ENCODE measurements at places on chromosomes 11 and 22.

GRCh38 chr22:43094085-43094484 is 4.9 kb upstream of the TTLL1 start:
- no peak for DNase-seq

DNA sequence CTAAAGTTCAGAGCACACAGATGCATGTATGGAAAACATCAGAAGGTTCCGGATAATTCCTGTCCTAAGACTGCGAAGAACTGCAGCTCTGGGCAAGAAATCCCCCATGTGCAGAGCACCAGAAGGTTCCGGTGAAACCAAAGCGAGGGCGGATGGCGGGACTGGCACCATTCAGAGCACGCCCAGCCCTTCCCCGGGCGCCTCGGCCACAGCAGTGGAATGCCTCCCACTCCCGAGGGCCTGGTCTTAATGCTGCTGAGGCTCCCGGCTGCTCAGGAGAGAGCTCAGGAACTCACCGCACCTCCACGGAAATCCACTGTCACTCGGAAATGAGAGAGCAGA is 43.1 kb downstream of the BRD1 start:
- no peak for DNase-seq

DNA sequence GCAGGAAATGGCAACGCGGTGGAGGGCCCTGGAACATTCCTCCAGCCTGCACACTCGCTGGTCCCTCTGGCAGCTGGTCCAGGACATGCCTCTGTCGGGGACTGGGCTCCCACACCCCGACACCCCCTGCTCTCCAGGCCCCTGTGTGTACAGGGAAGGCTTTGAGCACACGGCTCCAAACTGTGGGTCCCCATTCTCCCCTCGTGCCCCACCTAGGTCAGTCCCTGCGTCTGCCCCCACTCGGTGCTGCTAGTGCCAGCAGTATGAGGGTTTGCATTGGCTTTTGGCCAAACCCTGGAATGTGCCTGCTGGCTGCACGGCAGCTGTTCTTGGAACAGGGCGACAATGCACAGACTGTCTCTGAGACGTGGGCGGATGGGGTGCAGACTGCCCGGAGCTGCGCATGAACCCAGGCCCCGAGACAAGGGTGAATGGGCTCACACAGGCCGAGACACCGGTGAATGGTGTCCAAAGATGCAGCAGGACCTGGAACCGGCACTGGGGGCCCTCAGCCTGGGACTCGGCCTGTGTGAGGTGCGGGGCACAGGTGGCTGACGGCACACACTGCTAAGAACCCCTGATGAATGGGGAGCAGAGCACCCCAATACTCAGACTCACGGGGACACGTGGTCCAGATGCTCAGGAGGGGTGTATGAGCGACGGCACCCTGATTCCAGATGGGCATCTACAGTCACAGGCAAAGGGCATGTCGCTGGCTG is 7.5 kb upstream of the SYT8 start:
- DNase-seq, result no peak

DNA sequence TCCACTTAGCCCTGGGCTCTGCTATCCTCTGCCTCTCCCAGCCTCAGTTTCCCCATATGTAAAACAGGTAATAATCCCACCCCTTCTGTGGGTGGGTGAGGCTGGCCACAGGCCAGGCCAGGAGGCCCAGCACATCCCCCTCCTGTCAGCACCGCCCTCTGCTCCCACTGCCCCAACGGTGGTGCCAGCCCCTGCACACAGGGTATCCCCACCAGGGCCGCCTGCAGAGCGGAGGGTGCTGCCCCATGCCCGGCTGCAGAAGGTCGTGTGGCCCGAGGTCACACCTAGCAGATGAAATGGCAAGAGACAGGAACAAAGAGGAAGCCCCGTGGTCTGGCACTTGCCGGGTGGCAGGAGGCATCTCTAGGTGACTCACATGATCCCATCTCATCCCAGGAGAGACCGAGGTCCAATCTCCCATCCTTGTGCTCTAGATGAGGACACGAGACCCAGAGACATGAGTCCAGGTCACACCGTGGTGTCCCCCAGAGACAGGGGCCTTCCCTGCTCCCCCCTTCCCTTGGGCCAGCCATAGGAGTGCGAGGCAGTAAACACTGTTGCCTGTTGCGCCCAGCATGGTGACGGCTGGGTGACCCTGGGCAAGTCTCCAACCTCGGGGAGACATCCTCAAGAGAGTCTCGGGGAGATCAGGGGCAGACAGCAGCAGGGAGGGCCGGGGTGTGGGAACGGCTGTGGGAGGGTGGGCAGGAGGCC is 27.2 kb upstream of the PPARA start:
- DNase-seq, result no peak

DNA sequence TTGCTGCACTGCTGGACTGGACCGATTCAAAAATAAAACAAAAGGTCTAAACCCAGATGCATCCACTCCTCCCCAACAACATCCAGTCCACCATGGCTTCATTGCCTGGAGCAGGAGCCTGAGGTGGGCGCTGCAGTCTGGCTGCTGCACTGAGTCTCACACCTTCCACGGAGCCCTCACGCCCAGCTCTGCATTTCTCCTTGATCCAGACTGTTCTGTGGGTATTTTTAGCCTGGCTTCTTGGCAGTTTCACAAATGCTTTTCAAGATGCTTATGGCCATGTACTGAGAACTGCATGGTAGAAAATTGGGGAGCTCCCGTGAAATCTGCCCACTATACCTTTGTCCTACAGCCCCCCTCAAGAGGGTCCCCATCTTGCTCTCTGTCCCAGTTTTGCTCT is 53.3 kb upstream of the JAM3 start:
- DNase-seq, result no peak

- no peak for DNase-seq
These were observed 38.6 kb upstream of the PANX2 start for GRCh38 chr22:50131894-50132293.

- no peak for DNase-seq
These were observed 31.4 kb downstream of the KCNC1 start for GRCh38 chr11:17766073-17766359.

- DNase-seq, result no peak
These were observed at the start of gene TBX10 for GRCh38 chr11:67639438-67639859. Gene TBX10 (minus strand): TSS chr11:67639763. CDS start chr11:67639472, 291 bp downstream.

DNA sequence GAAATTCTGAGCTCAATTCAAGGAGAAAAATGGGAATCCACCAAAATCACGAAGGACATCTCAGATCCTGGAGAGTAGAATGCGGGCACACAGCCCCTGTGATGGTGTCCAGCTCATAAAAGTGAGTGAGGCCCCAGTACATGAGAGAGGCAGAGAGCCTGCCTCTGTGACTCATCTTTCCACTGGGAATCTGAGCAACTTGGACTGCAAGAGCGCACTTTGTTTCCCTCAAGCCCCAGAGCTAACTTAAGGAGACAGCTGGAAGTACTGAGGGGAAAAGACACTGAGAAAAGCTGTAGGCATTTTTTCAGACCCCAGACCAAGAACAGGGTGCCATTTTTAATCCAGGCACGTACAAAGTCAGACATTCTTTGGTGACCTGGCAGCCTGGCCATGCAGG is 273.7 kb downstream of the C11orf87 start:
- no peak for DNase-seq

DNA sequence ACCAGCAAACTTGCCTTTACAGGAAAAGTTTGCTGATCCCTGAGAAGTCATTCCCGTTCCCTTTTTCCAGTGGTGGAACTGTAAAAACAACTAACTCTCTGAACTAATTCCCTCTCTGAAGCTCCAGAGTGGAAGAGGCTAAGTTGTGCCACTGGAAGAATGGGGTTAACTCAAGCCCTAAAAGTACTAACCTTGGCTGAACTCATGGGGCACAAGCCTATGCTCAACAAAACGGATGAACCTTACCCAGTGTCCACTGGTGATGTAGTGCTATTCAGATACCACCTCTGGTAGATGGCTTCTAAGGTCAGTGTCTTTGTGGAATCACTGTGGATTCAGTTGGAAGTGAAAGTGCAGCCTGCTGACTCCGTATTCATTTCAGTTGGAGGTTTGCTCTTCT is 59.9 kb upstream of the GNAZ start:
- DNase-seq, result no peak

DNA sequence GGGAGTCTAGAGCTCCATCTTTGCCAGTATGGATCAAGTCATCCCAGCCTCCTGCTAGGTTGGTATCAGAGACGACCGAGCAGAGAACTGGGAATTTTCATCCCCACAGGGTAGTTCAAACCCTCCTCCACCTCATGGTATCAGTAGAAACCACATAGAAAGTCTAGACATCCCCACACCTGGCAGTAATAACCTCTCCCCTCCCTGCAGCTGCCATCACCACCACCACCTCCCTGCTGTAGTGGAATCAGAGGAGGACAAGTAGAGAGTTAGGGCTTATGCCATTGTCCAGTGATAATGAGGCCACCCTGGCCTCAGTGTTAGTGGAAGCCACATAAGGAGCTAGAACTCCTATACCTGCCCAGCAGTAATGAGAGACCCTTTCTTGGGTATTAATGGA is 34.3 kb downstream of the BTG4 start:
- no peak for DNase-seq

- DNase-seq, result no peak
These were observed 47.7 kb downstream of the CD82 start for GRCh38 chr11:44613153-44613552.

- no peak for DNase-seq
These were observed 19.9 kb downstream of the TEAD1 start for GRCh38 chr11:12694183-12694531.

- no peak for DNase-seq
These were observed 7.2 kb downstream of the COA4 start for GRCh38 chr11:73869332-73869949.

- no peak for DNase-seq
These were observed 1375.6 kb upstream of the TENM4 start for GRCh38 chr11:80816454-80816847.

DNA sequence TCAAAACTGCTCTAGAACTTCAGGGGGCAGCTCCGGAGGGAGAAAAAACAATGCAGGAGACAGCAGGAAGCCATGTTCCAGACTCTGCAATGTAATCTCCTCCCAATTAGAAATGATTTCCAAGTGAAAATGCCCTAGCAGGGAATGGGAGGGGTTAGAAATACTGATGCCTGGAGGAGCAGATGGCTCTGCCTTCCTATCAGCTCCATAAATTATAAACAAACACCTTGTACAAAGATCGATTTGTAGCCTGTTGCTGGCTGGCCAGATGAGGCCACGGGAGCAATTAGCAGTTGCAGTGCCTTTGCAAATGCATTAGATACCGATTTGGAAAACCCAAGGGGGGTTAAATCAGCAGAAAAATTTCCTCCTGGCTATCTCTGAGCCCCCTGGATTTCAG is 46.6 kb upstream of the CHRM4 start:
- no peak for DNase-seq

- DNase-seq, result no peak
These were observed 2.8 kb downstream of the IGSF9B start for GRCh38 chr11:133953999-133954398.

DNA sequence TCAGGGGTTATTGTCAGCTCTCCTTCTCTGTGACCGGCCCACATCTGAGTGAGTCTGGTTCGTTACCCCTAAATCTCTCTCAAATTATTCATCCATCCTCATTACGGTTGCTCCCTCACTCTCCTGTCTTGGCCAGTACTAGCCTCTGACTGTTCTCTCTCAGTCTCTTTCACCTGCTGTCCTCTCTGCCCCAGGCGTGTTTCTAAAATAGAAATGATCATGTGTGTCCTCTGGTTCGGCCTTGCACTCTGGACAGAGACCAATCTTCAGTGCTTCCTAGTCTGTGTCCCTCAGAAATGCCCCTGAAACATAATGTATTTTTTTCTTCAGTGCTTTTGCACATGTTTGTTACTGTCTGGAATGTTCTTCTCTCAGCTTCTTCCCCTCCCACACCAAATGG is 4.9 kb downstream of the PSMD13 start:
- no peak for DNase-seq

- no peak for DNase-seq
These were observed 549.1 kb downstream of the MN1 start for GRCh38 chr22:27252282-27253049.

DNA sequence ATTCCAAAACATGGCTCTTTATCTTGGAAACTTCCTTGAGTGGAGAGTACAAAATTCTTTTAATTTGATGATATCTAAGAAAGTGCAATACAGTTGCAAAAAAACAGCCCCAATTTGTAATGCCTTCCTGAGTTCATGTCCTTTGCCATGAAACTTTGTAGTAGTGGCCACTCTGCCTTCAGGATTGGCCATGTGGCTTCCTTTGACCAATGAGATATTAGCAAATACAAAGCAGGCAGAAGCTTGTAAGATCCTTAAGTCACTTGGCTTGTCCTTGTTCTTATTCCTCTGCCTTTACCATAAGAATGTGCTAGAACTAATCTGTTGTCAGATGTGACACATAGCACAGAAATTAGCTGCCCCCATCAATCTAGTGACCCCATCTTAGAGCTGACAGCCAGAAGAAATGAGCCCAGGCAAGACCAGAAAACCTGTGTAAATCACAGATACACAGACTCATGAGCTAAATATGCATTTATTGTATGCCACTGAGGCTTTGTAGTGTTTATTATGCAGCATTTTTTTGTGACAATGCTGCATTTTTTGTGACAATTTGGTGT is 29.8 kb upstream of the BLID start:
- no peak for DNase-seq

- DNase-seq, result no peak
These were observed 12.3 kb upstream of the MARK2 start for GRCh38 chr11:63826471-63827190.

DNA sequence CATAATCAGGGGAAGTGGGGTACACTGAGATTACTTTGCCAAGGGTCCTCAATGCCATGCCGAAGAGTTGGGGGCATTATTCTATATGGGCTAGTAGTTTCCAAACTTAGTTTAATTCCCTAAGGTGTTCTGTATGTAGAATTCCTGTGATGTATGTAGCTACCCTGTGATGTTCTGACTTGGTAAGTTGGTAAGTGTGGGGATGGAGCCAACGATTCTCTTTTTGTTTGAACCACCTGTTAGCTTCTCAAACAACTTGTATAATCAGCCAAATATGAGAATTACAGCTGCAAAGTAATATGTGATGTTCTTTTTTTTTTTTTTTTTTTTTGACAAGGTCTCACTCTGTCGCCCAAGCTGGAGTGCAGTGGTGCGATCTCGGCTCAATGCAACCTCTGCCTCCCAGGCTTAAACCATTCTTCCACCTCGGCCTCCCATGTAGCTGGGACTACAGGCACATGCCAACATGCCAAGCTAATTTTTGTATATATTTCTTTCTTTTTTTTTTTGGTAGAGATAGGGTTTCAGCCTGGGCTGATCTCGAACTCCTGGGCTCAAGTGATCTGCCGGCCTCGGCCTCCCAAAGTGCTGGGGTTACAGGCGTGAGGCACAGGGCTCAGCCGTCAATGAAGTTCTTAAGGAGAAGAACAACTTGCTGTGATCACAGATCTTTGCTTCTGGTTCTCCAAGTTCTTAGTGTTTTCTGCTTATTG is 315.2 kb upstream of the CCDC90B start:
- no peak for DNase-seq

DNA sequence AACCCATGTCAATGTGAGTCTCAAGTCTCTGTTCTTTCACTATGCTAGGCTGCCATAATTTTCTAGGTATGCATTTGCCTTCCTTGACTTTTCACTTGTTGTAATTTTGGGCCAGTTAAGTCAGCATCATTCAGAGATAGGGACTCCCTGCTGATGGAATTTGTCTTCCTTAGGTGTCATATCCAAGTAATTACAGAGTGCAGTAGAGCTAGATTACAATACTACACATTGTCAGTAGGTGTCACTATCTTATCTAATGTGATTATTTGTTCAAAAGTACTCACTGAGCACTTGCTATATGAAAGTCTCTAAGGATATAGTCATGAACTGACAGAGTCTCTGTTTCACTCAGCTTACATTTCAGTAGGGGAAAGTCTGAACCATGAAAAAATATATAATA is 25.0 kb upstream of the SYN3 start:
- no peak for DNase-seq

All from stimulated activated CD4-positive, alpha-beta T cell treated with anti-CD3 and anti-CD28 coated beads, Interleukin-4, amount 100 ng/mL, for 24 hours (primary cell).